ENCODE measurements at places on chromosomes 3 and 15.
A peak's percentile ranks its signal among the peaks of the same experiment; 100 is the strongest.

DNA sequence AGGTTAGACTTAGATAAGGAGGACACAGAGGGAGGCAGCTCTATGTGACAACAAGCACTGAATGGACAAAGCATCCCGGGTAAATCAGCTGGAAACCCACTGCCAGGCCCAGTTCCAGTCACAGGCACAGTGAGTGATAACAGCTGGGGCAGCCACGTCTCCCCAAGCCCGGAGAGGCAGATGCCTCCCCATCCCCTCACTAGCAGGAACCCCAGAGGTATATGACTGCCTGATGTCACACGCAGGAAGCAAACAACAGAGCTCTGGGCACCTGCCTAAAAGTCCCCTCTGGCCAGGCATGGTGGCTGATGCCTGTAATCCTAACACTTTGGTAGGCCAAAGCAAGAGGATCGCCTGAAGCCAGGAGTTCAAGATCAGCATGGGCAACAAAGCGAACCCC is 18.2 kb downstream of the C15orf62 start:
- DNase-seq = no peak

DNA sequence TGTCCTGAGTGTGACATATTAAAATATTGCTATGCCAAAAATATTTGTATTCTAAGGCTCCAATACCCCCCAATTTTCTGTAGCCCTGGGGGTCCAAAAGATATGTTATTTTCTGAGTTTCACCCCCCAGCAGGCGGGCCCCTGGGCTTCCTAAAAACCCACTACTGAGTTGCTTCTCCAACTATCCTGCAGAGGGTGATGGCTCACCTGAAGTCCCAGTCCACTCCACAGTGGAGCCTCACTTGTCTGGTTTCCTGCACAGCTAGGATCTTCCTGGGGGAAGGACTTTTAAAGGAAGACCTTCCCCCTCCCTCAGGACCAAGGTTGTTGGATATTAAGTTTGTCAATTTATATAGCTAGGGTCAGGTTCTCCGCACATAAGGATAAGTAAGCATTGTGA is 1181.4 kb downstream of the ROBO2 start:
- DNase-seq = no peak

DNA sequence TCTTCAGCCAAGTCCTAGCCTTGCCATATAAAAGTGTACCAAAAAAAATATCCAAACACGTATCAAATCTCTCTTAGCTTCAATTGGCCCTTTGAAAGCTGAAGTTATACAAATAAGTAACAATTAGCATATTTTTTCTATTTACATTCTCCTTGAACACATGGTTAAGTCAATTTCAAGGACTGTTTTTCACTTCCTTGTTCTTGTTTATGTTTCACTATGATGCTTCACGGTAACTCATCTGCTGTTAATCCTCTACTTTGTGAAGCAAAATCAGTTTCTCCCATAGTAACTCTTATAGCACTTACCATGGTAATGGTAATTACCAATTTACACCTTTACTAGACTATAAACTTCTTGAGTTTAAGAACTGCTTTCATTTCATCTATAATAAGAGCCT is 10.6 kb upstream of the SPRED1 start:
- DNase-seq = no peak

DNA sequence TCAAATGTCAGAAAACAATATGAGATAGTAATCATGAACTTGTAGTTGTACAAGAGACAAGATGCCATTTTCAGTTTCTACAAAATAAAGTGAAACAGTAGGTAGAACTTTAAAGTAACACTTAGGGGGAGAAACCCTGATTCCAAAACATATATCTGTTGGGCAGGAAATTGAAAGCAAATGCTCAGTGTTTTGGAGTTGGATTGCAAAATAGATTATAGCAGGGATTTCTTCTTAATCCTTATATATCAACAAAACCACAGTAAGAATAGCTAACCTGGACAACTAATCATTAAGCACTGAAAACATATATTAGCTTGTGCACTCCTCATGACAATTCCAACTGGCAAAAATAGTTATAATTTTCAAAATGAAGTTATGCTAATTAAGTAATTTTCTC is 46.9 kb downstream of the COMMD2 start:
- no peak for DNase-seq

DNA sequence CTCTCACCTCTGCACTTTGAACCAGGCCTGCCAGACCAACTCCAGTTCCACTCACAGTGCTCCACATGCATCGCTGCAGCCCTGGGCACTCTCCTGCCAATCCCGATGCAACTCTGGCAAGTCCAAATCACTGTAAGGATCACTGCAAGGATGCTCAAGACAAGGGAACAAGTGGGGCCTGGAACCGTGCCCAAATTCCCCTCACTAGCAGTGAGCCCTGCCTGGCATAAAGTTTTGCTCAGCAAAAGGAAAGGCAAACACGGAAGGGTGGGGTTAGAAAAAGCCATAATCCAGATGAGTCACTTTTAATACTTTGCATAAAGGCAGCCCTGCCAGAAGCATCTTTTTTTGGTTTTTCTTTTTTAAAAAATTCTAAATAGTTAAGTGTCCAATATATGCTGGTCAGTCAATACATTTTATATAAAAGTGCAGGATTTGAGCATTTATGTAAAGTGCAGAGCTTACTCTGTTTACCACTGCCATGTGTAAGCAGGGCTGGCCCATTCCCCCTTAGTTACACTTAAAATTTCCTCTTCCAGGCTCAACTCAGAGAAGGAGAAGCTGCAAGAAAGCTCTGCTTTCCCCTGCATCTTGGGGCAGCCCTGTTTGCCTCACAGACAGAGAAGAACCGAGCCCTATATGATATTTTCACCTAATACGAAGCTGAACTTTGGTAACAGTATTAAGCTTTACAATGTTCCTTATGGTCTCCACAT is 102.2 kb downstream of the CD47 start:
- DNase-seq = peak; percentile 78

DNA sequence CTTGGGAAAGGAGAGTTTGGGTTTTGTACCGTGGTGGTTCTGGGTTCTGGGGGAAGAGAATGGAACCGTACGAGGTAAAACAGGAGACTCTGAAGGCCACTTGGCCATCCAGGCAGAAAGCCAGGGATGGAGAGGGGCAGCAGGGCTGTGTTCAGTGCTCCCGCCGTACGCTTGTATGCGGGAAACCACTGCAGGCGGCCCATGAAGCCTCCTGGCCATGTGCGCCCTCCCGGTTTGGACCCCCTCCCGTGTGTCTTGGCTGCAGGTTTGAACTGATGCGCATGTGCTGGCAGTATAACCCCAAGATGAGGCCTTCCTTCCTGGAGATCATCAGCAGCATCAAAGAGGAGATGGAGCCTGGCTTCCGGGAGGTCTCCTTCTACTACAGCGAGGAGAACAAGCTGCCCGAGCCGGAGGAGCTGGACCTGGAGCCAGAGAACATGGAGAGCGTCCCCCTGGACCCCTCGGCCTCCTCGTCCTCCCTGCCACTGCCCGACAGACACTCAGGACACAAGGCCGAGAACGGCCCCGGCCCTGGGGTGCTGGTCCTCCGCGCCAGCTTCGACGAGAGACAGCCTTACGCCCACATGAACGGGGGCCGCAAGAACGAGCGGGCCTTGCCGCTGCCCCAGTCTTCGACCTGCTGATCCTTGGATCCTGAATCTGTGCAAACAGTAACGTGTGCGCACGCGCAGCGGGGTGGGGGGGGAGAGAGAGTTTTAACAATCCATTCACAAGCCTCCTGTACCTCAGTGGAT is 50.6 kb downstream of the PGPEP1L start:
- no peak for DNase-seq

GRCh38 chr3:128624526-128625138 is 26.0 kb downstream of the RPN1 start:
- DNase-seq = no peak

GRCh38 chr3:194395212-194395611 is 3.9 kb downstream of the GP5 start:
- no peak for DNase-seq

GRCh38 chr3:98602078-98602678 is 8.8 kb upstream of the CPOX start:
- peak; percentile 52 for DNase-seq

DNA sequence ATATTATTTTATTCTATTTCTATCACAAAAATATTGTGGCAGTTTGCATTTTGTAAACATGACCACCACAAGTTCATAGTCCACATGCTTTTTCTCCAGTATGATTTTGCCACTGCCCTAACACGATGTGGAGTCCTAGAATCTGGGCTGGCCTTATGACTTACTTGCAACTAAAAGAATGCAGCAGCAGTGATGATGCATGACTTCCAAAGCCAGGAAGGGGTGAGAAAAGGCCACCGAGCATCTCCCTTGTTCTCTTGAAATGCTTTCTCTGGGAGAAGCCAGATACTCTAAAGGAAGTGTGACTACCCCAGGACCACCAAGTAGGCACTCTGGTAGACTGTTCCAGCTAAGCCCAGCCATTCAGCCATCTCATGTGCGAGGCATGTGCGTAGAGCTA is 191.6 kb upstream of the MRPL3 start:
- no peak for DNase-seq

GRCh38 chr3:157247391-157247790 is 87.4 kb upstream of the CCNL1 start:
- no peak for DNase-seq

DNA sequence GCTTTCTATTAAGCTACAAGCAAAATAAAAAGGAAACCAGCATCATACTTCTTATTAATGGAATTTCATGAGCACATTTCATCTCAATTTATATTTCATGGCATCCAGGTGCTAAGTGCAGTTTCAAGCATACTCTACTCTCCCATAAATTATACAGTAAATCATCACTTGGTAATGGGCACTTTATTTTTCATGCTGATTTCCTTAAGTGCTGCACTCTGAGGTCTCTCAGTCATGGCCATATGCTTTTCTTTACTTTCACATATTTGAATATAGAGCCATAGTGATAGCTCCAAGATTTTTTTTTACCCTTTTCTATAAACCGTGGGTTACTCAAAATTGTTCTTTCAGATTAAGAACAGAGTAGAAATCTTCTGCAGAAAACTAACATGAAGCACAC is 1505.7 kb upstream of the CADM2 start:
- no peak for DNase-seq

DNA sequence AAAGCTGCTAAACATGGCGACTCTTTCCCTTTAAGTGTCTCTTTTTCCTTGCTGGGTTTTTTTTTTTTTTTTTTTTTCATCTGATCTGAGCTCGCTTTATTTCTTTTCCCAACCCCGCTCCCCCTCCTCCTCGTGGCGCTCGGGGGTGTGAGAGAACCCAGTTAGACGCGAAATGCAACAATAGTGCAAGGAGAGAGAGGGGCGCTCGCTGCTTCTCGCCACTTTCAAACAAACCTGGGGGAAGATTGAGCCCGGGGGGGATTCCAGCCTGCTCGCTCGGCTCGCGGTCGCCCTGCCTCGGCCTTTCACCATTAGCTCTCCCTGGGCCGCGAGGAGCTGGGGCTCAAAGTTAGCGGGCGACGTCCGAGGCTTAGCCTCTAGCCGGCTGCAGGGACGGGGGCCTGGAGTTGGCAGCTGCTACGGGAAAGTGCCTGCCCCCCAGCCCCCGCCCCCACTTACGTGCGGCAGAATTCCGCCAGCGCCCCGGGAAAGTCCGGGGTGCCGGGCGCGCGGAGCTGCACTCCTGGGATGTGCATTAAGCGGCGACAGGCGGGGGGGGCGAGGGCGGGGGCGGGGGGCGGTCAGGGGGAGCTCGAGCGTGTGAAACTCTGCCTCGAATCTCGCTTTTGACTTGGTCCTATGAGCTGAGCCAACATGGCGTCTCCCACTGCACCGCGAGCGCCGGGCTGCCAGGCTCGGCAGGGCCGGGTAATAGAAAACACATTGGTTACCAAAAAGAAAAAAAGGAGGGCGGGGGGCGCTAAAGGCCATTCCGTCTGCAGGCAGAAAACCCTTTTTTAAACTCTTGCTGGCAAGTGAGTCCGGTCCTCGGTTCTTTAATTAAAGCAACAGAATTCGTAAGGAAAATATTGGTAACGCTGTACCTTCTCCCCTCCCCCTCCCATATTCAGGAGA is 10.4 kb downstream of the NR2F2 start:
- no peak for DNase-seq

DNA sequence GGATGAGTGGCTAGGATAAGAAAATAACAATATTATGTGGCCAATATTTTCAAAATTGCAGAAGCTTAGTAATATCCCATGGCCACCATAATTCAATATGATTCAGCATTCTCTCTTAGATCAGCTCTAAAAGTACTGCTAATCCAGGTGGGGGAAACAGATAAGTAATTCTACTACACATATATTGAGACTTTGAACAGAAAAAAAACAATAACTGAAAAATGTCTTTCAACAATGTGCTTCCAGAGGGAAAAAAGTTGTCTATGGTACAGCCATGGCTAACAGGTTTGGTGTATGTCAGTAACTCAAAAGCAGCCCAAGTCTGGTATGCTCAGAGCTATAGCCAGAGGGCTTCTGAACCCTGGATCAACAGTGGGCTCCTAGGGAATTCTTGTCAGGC is 42.4 kb upstream of the PPIB start:
- no peak for DNase-seq

- no peak for DNase-seq
These were observed 28.7 kb downstream of the DLEC1 start for GRCh38 chr3:38067508-38068233.

GRCh38 chr3:98325055-98325454 is 28.6 kb upstream of the OR5K4 start:
- DNase-seq = no peak

DNA sequence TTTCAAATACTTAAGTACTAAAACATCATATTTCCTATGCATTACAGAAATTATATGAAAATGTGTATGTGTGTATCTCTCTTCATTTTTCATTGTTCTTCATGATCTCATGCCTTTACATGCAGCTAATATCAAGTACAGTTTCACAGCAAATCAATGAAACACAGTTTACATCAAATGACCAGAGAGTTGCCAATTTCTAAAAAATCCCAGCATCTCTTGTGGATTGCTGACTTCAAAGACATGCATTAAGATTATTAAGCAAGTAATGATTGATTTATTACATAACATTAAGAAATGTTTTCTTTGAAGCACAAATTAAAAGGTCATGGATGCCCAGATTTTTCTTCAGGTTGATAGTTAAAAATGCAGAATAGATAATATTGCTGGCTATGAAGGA is 31.0 kb upstream of the TAFA4 start:
- DNase-seq = no peak

- DNase-seq = no peak
These were observed 134.5 kb downstream of the MECOM start for GRCh38 chr3:169529013-169529412.

GRCh38 chr3:31422237-31422636 is 110.5 kb upstream of the STT3B start:
- no peak for DNase-seq

DNA sequence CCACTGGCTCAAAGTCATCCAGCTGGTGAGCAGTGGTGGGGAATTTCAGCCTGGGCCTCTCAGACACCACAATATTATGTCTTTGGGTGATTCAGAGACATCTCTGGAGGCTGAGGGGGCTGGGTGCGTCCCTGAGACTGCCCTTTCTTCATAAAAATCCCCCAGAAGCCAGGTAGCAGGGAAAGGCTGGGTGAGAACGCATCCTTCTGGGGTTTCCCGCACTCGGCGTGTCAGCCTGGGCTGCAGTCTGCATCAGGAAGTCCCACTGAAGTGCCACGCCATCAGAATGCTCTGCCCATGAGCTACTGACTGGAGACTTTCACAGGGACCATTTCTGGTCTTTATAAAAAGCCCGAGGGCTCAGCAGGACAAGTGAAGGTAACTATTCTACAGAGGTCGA is 148.8 kb upstream of the SLC6A11 start:
- no peak for DNase-seq

GRCh38 chr3:148605521-148605920 is 92.2 kb upstream of the AGTR1 start:
- DNase-seq = no peak

- no peak for DNase-seq
These were observed 113.5 kb upstream of the BHLHE40 start for GRCh38 chr3:4865714-4866113.

Data from fibroblast of the conjunctiva (primary cell).